ENCODE measurements at places on chromosomes 13 and 19.
A peak's percentile ranks its signal among the peaks of the same experiment; 100 is the strongest.

GRCh38 chr19:54551293-54551692, 22.3 kb upstream of the LILRA2 start:
- DNase-seq: peak; percentile 69

GRCh38 chr13:49437705-49438104, 6.2 kb downstream of the CAB39L start:
- no peak for DNase-seq

- no peak for DNase-seq
These were observed 160.1 kb downstream of the TEX29 start for GRCh38 chr13:111480503-111480902.

GRCh38 chr13:69243366-69243765, 864.3 kb upstream of the ATXN8OS start:
- DNase-seq: no peak

DNA sequence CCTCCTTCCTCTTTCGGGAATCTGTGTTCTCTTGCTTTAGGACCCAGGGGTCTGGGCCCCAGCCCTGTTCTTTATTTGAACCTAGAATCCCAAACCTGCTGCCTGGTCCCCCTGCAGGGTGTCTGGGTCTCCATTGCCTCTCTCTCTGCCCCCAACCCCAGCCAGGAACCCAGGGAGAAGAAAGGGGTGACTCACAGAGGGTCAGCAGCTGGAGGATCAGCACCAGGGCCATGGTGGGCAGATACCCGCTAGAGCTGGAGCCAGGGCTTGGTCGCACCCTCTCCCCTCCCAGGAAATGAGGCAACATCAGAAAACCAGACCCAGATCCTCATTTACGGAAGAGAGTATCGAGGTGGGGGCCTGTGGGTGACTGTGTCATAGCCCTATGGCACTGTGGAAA, at the start of gene OSCAR:
Gene OSCAR, minus strand, starts transcription at position 243 of the 400 bp plus-strand sequence. Its CDS starts 11 bp downstream, at position 232.
- DNase-seq: peak; percentile 7

DNA sequence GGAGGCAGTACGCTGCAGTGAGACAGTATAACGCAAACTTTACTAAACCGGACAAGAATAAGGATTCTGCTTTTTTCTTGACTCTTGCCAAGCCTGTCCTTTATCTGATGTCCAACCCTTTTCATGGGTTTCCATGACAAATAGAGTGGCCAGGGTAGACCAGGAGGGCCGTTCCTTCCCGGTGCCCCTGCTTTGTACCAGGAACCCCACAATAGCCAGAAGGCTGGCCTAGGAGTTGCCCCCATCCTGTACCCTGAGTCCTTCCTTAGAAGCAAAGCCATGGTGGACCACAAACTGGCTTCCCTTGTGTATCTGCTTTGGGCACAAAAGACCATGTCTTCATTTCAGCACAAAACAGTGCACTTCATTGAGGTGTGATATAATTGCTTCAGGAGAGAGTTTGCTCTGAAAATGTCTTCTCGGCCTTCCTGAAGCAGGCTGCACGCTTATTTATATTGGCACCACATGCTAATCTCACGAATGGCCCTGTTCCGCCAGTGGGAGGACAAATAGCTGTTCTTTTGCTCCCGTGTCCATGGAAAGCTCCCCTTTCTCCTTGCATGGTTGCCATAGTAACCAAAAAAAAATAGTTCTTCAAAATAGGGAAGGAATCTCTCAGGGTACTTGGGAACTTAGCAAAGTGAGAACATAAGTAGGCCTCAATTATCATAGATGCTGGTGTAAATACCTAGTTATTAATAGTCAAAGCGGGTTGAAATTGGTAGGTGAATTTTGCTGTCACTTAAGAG, 222.1 kb downstream of the ZIC5 start:
- DNase-seq: no peak

Data from CD4-positive, alpha-beta T cell treated with Interleukin-4 for 4 hours (primary cell).